ENCODE measurements at places on chromosomes 6 and 20.

- no peak for DNase-seq
Measured at GRCh38 chr6:69926745-69927144, 60.4 kb downstream of the COL19A1 start.

GRCh38 chr6:105650347-105650746, 247.5 kb upstream of the PREP start:
- no peak for DNase-seq

DNA sequence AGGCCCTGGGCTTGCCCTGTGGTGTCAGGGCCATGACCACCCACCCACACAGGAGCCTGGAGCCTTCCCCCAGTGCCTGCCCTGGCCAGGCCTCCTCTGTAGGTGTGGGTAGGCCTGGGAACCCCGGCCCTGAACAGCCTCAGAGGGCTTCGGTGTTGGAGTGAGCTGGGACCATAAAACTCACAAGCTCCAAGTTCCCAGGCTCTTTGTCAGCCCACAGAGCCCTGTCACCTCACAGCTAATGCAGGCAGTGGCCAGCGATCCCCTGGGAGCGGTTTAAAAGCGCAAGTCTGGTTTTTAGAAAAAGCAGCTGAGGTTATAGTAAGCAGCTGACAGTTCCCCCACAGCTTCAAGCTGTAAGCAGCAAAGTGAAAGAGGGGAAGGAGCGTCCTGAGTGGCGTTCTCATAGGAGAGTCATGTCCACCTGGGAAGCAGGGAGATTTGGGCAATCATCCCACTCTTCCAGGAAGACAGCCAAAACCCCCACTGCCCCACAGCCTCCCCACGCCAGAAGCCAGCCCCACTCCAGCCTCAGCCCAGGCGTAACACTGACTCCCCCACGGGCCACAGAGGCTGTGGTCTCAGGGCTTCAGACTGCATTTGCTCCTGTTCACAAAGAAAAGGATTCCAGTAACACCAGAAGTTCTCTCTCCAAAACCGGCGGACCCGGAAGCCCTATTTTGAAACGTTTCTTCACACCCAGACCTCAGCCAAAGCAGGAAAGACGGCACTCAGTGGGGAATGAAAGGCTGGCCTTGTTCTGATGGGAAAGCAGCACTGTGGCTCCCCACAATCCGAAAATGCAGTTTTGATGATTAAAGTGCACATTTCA, 34.3 kb upstream of the FOXC1 start:
- DNase-seq = no peak

DNA sequence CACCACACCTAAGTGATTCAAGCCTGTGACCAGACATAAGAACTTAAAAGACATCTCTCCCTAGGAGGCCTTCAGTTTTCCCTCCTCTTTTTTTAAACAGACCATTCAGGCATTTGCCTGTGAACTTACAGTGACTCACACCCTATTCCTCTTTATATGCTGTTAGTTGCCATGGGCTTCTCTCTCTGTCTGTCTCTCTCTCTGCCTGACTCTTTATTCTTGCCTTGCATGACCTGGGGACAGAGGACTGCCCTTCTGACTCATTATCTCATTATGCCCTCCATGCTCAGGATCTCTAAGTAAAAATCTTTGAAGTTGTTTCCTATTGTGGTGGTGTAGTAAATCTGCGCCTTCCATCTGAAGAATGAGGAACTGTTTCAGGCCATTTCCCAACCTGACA, 442.2 kb upstream of the MAN1A1 start:
- no peak for DNase-seq

- no peak for DNase-seq
Measured at GRCh38 chr20:32153156-32153665, 43.7 kb downstream of the TM9SF4 start.

GRCh38 chr6:19399406-19399805, 437.8 kb upstream of the ID4 start:
- no peak for DNase-seq

GRCh38 chr6:134724771-134725340, 225.0 kb downstream of the ALDH8A1 start:
- DNase-seq = no peak

DNA sequence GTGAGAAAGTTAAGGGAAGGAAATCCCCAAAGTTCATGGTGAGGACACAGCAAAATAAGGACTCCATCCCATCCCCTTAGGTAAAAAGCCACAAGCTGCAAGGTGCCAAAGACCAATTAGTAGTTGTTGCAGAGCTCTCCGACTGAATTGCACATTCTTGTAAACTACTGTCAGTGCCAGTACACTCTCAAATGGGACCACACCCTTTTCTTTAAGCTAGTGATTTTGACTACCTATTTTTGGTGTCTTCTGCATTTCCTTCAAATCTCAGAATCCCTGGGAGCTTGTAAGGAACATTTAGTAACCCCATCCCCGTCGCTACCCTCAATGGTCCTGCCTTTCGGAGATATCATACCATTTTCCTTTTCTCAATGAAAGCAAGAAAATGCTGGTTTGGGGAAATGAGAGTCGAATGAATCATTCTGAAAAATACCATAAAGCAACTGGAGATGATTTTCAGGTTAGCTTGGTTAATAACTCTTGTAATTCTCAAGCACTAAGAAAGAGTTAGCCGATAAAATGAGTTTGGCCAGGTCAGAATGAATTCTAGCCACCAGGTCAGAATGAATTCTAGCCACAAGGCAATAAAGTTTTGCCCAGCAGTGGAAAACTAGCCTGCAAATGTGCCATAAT, 5.2 kb upstream of the HMGN3 start:
- no peak for DNase-seq

DNA sequence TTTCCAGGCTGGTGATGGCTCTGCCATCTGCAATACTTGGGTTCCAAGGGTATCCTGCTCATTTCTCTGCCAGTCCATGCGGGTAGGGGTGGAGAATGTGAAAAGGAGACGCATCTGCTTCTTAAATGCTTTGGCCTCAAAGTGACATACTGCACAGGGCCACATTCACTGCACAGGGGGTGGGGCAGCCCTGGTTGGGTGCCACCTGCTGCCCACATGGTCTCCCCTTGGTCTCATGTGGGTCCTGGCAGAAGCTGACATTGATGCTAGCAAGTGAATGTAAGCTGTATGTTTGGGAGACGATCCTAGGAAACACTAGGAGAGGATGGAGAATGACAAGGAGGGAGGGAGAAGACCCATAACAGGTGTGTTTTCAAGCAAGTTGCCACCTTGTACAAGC, 140.9 kb downstream of the EDN3 start:
- DNase-seq = no peak

DNA sequence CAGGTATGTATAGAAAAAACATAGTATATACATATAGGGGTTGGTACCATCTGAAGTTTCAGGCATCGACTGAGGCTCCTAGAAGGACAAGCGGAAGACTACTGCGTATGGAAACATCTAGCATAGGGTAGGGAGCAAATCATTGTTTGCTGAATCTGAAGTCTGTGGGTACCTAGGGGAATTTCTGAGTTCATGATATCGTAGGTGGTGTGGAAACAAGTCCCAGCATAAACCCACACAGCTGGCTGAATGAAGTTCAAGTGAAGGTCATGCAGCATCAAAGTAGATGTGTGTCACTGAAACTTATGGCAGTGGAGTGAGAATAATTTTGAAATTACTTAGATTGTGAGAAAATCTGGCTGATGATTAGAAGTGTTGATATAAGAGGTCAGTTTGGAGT, 39.4 kb downstream of the MAP7 start:
- DNase-seq = no peak

DNA sequence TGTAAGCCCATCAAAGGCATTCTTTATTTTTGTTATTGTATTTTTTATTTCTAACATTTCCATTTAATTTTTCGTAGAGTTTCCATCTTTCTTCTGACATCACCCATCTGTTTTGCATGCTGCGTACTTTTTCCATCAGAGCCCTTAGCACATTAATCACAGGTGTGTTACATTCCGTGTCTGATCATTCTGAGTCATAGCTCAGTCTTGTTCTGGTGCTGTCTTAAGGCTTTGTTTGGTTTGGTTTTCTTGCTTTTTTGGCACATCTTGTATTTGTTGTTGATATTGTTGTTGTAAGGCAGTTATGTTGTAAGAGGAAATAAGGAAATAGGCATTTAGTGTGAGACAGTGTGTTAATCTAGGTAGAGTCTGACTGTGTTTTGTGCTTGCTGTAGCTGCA, 214.6 kb upstream of the CDH4 start:
- no peak for DNase-seq

DNA sequence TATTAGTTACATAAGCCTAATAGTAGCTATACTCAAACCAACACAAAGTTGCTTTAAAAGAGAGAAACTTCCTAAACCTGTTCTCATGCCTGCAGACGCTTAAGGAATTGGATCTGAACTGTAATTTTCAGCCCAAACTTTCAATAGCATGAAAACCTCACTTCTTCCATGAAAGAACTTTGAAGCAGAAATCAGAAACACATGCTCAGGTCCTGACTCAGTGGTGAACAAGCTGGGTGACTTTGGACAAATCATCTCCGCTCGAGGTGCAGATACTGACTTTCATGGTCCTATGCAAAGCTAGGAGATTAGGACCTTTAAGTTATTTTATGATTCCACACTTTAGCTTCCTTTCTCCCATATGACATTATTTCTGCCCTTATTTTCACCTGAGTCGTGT, 36.5 kb downstream of the NOX3 start:
- DNase-seq = no peak

DNA sequence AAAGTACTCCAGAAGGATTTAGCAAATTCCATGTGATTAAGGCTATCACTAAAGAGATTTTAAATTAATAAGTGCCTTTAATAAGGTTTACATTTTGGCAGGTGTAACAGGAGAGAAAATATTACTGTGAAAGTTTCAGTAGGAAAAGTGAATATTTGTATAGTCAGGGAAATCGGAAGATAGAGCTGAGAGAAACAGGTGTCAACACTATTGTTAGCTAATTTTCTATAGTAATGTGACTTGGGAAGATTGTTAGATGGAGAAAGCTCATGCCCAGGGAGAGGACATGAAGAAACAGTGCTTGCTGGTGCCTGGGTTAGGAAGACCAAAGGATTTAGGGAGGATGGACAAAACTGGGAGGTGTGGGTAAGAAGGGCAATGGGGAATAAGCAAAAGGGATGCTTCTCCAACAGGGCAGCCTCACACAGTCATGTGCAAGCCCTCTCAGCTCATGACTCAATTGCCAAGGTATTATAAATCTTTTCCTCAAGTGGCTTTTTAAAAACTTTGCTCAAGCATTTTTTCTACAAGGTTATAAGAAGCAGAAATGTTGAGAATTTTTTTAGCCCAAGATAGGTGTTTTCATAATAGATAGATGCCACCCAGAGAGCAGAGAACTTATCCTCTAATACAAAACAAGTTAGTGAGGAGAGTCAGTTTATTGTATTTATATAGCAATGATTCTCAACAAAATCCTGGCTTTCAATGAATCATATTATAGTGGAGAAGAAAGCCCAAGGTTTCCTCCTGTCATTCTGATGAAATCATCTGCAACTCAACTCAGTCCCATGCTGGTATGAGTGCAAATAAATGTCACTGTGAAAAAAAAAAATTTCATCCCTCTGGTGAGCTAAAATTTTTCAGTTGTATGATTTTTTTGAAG, 325.2 kb upstream of the NT5E start:
- no peak for DNase-seq

DNA sequence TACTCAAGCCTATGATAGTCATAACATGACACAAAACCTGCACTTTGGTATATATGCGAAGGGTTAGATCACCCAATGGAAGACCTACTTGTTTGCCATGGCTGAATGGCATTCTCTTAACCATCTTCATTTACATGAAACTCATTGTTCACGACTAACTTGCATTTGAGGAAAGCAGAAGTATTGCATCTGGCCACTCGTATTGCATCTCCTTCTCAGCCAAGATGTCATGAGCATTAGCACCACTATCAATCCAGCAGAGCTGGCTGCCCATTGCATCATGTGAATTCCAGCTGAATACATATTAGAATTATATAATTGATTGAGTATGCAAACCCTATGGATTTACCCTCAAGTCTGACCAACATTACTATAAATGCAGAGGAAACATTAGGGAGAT, 390.2 kb downstream of the LAMA2 start:
- DNase-seq = no peak

DNA sequence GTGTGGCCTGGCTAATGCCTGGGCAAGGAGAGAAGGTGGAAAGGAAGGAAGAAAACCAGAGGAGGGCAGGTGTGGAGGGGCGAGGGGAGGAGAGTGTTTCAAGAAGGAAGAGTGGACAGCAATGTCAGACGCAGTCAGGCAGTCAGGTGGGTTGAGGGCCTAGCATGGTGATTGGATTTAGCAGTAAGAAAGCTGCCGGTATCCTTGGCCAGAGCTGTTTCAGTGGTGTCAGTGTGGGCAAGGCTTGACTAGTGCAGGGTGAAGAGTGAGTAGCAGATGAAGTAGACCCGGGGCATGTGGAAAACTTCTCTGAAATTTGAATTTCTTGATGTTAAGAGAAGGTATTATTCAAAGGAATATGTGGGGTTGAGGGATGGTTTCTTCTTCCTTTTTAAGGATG, 27.0 kb downstream of the SNX9 start:
- no peak for DNase-seq

- DNase-seq = no peak
Measured at GRCh38 chr6:49637350-49637731, 702 bp upstream of the RHAG start.

DNA sequence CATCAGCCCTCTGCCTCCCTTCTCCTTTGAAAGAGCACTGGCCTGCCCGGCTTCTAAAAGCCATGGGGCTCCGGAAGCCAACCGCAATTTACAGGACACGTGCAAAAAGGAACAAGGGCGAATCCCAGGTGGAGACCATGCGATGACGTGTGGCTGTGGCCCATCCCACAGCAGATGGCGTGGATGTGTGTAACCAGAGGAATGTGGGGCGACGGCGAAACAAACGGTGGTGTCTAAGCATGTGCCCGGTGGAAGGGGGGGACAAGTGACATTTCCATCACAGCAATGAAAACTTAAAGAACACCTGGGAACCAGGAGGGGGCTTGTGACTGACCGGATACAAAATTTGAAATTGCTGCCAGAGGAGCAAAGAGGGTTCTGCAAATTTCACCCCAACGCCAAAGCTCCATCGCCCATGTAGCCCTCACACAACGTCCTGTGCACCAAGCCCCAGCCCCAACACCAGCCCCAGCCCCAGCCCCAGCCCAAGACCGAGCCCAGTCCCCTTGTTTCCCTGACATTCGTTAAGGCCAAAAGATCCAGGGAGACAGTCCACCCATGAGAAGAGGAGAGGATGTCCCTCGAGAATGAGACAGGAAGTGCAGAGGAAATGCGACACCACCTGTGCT, 159.7 kb upstream of the ZNF337 start:
- no peak for DNase-seq

- DNase-seq = no peak
Measured at GRCh38 chr6:115004204-115004603, 661.4 kb upstream of the HS3ST5 start.

GRCh38 chr6:68738039-68738438, 103.0 kb downstream of the ADGRB3 start:
- no peak for DNase-seq

DNA sequence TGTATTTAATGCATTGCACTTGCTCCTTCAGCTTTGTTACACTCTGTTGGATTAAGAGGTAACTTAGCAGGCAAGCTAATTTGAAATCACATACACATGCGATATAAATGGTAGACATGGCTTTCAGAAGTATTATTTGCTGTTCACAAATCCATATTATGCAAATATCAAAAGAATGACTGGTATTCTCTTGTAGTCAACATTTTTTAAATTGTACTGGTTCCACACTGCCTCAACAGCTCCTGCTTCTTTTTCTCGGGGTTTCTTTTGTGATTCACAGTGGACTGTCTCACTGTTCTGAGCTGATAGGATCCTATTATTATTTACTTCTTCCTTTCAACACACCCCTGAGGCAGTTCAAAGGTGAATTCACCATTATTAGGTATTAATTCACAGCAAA, 927.4 kb downstream of the KIF16B start:
- no peak for DNase-seq

- no peak for DNase-seq
Measured at GRCh38 chr20:8421981-8422380, 289.9 kb downstream of the PLCB1 start.

- DNase-seq = no peak
Measured at GRCh38 chr20:62301111-62301668, 1.6 kb upstream of the ADRM1 start.
